ENCODE measurements at places on chromosomes 3 and 15.

- DNase-seq: no peak
- no peak overlapping the region for H3K27ac ChIP-seq
- H3K36me3 ChIP-seq: no peaks in the 10 kb centered on the region
Measured at GRCh38 chr15:31065824-31066223, 35.7 kb downstream of the TRPM1 start.

GRCh38 chr3:197782230-197782629, 8.8 kb upstream of the LRCH3 start:
- H3K27ac ChIP-seq: no peak overlapping the region
- DNase-seq: no peak
- H3K4me1 ChIP-seq: no peaks in the 10 kb centered on the region
- H3K4me3 ChIP-seq: no peak overlapping the region

DNA sequence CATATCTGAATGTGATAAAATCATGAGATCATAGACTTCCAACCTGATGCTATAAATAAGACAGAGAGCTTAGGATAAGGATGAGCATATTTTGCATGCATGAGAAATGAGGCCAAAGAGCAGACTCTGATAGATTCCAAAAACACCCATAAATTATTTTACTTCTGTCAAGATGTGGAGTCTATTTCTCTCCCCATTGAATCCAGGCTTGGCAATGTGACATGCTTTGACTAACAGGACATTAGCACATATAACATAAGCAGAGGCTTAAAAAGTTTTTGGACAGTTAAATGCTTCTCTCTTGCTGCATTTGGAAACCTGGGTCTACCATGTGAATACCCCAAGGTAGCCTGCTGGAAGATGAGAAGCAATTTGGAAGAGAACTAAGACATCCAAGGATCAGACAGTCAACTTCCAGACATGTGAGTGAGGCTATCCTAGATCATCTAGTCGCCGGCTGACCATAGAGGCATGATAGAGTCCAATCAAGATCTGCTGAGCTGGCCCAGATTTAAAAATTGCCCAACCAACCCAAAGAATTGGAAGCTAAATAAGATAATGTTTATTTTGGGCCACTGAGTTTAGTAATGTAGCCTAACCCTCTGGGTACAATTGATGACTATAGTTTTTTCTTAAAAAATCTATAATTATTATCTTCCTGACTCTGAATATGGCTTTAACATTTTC, 30.3 kb downstream of the MYLK start:
- no peaks in the 10 kb centered on the region for H3K36me3 ChIP-seq
- H3K4me1 ChIP-seq: no peaks in the 10 kb centered on the region
- no peak for DNase-seq

DNA sequence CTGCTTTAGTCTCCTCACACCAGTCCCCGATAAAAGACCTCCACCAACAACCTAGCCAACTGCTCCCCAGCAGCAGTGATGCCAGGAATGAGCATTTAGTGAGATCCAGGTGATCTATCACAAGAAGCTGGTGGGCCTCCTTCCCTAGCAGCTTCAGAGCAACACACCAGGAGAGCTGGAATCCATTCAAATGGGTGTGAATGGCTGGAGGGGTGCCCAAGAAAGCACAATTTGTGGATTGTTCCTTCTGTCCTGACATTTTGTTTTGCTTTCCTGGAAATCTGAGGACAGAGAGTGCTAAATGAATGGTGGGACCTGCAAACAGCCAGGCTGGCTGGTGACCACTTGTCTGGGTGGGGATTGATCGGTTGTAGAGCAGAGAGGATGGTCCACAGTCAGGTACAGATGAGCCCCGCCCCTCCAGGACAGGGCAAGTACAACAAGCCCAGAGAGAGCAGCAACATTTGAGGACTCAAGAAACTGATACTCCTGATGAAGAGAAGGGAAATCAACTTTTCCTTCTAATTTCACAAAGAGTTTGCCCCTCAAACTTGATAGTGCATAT, 316.8 kb downstream of the VPS13C start:
- H3K27ac ChIP-seq: no peak overlapping the region
- H3K27me3 ChIP-seq: no peaks in the 10 kb centered on the region
- H3K4me3 ChIP-seq: no peak overlapping the region
- H3K36me3 ChIP-seq: no peaks in the 10 kb centered on the region
- no peak for DNase-seq
- H3K4me1 ChIP-seq: no peaks in the 10 kb centered on the region

DNA sequence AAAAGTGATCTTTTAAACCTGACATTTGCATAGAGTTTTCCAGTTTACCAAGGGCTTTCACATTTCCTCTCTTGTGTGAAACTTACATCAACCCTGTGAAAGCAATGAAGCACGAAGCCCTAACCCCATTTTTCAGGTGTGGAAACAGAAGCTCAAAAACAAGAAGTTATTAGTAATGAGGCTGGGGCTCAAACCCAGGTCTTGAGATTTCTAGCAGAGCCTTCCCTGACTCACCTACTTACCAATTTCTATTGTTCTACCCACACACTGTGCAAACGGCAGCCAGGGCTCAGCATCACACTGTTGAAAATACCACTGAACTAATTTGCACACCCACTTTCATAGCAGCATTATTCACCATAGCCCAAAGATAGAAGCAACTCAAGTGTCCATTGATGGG, 117.8 kb upstream of the IGF1R start:
- no peaks in the 10 kb centered on the region for H3K4me1 ChIP-seq
- H3K4me3 ChIP-seq: no peak overlapping the region
- no peak for DNase-seq
- H3K27ac ChIP-seq: no peak overlapping the region
- no peaks in the 10 kb centered on the region for H3K27me3 ChIP-seq

Measured in MM.1S (cell line).